ENCODE measurements at places on chromosomes 5 and 9.

GRCh38 chr9:108704156-108704852 is 151.5 kb downstream of the ACTL7B start:
- no peak for DNase-seq

DNA sequence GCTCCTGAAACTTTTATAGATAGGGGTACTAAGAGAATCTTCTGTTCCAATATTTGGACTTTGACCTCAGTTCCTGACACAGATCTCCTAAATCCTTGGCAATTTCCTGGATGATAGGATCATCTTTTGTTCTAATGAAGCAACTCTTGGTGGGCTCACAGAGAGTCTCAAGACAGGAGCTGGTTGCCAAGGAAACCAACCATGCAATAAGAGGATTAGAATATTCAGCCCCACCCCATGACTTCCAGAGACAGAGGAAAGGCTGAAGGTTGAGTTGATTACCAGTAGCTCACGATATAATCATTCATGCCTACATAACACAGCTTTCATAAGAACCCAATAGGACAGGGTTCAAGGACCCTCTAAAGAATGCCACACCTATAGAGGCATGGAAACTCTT is 2050.2 kb upstream of the CDH6 start:
- DNase-seq, result no peak

DNA sequence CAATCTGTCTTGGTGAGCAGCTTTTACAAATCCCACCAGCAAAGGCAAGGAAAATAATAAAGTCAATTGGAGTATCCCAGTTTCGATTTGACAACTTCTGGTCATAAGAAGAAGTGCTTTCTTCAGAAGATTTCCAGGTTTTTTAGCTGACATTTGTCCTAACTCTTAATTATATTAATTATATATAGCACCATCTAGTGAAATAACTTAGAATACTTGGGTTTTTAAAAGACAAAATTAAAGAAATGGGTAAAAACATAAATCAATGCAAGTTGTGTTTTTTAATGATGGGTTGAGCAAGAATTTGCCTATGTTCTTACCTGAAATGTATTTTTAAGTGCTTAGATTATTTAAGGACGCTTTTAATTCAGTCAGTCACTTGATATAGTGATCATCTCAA is 421.8 kb downstream of the ACTL7B start:
- DNase-seq, result no peak

GRCh38 chr9:95037789-95038521 is 279.6 kb downstream of the FANCC start:
- no peak for DNase-seq

DNA sequence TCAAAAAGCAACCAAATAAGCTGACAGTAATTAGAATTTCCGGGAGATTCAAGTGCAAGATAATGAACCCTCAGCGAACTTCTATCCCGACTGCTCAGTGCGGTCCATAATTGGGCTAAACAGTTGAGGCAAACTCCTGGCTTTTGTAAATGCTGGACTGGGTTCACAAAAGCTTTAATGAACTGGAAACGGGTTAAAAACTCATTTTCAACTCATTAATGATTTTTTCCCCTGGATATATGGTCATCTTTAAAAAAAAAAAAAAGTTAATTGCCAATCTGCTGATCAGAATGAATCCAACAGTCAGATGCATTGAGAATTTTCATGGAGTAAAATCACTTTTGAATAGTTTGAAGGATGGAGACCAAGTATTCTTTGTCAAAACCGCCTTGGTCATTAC is 79.5 kb upstream of the WWC1 start:
- no peak for DNase-seq

DNA sequence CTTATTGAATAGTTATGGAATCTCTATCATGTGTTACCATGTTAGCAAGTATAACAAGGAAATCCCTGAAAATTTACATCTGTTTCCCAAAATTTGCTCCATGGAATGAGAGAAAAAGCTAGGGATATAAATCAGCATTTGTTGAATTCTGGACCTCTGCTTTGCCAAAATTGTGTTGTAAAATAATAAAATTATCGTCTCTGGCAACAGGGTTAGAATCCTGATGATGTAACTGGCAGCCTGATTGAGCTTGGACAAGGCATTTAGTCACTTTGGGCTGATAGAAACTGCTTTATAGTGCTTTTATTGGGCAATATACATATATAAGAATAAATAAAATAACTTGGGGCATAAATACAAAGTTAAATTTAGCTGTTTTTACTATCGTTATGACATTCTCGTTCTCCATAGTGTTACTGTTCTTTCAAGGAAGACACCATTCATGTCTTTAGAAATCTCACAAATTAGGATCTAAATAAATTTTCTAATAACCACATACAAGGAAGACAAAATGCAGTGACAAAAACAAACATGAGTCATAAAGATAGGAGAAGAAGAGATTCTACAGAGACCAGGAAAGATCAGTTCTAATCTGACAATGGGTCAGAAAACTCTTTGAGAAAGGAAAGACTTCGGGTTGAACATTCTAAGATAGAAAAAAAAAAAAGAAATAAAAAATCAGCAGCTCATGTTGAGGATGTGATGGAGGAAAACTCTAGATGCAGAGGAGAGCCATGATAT is 145.0 kb upstream of the CDH10 start:
- no peak for DNase-seq

DNA sequence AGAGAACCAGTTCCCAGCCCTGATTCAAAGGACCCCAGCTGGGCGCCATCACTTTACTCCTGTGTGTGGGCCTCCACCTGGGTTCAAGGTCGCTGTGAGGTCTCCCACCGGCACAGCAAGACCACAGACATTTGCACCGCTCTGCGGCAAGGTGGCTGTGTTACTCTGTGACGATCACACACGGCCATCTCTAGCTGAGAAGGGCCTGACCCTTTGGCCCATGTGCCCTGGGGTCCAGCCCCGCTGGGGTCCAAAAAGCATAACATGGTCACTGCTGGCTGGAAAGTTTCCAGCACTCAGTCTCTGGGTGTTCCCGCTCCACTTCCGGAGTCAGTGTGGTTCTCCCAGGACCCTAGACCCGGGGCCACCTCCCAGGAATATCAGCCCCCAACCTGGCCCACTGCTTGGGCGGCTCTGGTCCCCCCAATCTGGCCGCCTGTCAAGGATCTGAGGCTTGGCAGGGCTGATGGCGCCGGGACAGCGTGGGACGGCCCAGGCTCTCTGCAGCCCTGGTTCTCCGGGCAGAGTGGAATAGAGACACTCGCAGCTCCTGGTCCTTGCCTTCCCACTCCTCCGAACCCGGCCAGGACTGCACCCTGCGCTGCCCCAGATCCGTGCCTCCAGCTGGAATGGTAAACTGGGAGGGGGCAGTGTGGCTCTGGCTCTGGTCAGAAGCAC is 3.9 kb upstream of the LMX1B start:
- DNase-seq, result no peak

- no peak for DNase-seq
Observed at GRCh38 chr5:125149527-125149926, 403.1 kb upstream of the ZNF608 start.

- DNase-seq, result no peak
Observed at GRCh38 chr5:75660678-75661465, 49.6 kb downstream of the ANKDD1B start.

DNA sequence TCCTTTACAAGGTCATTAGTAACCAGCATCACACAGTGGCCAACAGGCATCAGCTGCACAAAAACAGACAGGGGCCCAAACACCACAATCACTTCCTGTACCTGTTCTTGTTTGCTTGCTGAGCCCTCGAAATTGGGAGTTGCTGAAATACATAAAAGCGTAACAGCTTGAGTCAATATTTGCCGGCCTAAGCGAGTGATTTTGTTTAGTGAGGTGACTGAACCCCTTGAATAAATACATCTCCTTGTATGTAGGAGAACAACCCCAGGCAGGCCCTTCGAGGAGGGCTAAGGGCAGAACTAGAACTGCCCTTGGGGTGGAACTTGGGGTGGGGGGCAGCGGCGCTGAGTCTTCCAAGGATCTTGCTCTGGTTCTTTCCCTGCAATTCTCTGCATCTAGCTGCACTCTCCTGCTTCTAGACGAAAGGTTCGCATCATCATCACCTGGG is 502.5 kb downstream of the RASEF start:
- no peak for DNase-seq

- DNase-seq, result no peak
Observed at GRCh38 chr5:157520911-157521703, 54.5 kb downstream of the ADAM19 start.

DNA sequence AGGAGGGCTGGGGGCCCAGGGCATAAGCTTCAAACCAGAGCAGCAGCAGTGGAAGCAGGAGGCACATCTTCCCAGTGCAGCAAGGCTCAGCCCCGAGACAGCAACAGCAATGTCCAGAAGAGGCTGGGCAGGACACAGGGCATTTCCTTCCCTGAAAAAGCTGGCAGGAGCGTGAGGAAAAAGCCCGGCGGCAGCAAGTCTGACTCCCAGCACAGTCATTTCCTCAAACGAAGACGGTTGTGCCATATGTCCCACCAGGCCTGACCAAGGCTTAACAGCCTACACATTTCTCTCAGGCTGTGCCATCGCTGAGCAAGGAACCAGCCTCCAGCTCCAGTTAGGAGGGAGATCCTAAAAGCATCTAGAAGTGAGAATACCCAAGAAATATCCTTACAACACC is 74.5 kb downstream of the APTX start:
- DNase-seq, result no peak

GRCh38 chr5:55850839-55851674 is at the start of gene IL31RA:
TSS of gene IL31RA (plus strand) at chr5:55851357. CDS start at chr5:55851571, 214 bp downstream.
- DNase-seq, result no peak

DNA sequence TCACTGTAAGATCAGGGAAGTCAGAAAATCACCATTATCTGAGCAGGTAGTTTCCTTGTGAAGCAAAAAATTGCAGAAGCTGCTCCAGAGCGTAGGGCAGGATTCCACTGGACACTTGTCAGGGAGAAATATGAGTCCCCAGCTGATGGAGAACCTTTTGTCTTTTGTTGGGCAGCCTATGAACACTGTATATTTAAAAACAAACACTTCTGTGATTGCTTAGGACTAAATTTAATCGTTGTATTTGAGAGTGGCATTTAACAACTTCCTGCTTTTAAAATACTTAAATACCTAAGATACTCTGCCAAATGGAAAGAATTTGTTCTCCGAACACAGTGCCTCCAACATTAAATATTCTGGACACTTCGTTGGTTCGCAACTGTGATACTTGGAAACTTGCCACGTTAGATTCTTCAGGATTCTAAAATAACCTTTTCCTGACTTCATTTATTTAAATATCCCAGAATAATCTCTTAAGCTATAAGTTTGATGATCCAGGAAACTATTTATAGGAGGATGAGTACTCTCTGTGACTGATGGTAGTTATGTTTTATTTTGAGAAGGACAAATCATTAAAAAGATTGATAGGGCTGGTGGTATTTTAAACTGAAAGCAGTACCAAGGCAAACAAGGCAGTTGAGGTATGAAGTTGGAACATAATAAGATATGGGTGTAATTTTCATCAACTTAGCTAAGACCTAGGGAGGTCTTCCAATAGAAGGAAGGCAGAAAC is 2.7 kb upstream of the HSPA4 start:
- DNase-seq, result no peak

GRCh38 chr5:35316611-35317274 is 86.5 kb upstream of the PRLR start:
- no peak for DNase-seq

GRCh38 chr5:17143335-17143734 is 74.1 kb upstream of the BASP1 start:
- no peak for DNase-seq

DNA sequence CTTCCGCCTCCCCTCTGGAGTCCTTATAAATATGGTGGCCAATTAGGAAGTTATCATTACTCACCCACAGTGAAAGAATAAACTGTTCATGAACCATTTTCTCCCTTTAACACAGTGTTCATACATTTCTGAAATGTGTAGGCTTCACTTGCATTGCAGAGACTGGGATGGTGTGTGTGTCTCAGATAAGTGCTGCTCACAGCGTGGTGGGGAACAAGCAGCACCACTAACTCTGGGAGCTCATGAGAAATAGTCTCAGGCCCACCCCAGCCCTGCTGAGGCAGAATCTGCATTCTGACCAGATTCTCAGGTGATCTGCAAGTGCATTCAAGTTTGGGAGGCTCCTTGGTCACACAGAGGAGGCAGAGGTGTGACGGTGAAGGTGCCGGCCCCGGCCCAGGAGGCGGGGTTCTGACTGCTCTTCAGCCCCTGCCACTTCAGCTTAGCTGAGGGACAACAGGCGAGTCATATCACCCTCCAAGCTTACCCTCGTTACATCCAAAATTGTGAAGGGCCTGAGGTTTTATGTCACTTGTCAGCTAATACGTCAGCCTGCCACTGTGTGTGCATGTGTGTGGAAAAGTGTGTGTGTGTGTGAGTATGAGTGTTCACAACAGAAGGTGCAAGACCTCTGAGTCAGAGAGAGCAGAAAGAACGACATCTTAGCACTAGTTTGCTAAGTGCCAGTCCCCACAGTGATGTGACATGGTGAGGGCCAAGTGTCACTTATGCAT is 34.7 kb downstream of the DAP start:
- no peak for DNase-seq

- no peak for DNase-seq
Observed at GRCh38 chr5:1547236-1547635, 23.5 kb upstream of the LPCAT1 start.

- DNase-seq, result no peak
Observed at GRCh38 chr9:79242489-79242888, 329.3 kb upstream of the TLE4 start.

GRCh38 chr9:131971482-131972074 is 108.1 kb downstream of the MED27 start:
- DNase-seq, result no peak

DNA sequence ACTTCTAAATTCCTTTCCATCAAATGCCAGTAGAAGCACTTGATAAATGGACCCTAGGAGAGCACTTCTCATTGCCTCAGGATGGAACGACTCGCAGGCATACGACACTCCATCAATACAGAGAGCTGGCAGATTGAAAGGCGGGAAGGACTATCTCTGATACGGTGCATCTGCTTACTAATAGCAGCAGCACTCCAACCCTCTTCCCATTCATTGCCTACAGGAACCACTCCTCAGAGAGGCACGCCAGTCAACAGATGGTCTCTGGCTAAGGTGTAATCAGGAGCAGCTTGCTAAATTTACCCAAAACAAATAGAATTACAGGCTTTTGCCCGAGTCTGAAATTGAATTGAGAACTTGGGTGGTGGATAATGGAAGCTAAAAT is 168.1 kb downstream of the EFNA5 start:
- no peak for DNase-seq

GRCh38 chr5:106545325-106545724 is 1125.4 kb downstream of the EFNA5 start:
- no peak for DNase-seq

- DNase-seq, result peak; percentile 32
Observed at GRCh38 chr9:99092643-99093491, 12.0 kb upstream of the TGFBR1 start.

DNA sequence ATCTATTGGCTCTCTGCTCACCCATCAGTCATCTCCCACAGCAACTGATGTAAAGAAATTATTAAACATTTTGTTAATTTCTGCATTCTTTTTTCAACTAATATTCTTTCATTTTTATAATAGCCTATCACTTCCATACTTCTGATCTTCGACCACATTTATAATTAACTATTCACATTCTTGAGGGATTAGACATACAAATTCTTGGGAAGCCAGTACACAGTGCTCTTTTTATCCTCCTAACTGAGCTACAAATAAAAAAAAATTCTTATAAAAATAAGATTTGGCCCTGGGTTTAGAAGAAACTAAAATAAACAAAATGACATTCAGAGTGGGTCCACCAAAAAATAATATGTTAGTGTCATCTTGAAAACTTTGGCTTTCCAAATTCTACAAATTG is 103.7 kb upstream of the ITGA1 start:
- DNase-seq, result no peak

- no peak for DNase-seq
Observed at GRCh38 chr5:116546033-116546742, 28.4 kb downstream of the SEMA6A start.
